ENCODE measurements at places on chromosomes 4 and X.

GRCh38 chr4:150217808-150218207 lies 139.6 kb downstream of the DCLK2 start:
- peak; percentile 58 for DNase-seq

DNA sequence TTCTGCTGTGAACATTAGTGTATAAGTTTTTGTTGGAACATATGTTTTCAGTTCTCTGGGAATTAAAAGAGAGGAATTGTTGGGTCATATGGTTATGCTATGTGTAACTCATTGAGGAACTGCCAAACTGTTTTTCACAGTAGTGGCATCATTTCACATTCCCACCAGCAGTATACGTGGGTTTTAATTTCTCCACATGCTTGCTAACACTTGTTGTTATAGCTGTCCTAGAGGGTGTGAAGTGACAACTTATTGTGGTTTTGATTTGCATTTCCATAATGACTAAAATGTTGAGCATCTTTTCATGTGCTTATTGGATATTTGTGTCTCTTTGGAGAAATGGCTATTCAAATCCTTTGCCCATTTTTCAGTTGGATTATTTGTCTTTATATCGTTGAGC lies 13.7 kb downstream of the APELA start:
- no peak for DNase-seq

GRCh38 chr4:92551616-92552015 lies 247.8 kb downstream of the GRID2 start:
- DNase-seq, result no peak

DNA sequence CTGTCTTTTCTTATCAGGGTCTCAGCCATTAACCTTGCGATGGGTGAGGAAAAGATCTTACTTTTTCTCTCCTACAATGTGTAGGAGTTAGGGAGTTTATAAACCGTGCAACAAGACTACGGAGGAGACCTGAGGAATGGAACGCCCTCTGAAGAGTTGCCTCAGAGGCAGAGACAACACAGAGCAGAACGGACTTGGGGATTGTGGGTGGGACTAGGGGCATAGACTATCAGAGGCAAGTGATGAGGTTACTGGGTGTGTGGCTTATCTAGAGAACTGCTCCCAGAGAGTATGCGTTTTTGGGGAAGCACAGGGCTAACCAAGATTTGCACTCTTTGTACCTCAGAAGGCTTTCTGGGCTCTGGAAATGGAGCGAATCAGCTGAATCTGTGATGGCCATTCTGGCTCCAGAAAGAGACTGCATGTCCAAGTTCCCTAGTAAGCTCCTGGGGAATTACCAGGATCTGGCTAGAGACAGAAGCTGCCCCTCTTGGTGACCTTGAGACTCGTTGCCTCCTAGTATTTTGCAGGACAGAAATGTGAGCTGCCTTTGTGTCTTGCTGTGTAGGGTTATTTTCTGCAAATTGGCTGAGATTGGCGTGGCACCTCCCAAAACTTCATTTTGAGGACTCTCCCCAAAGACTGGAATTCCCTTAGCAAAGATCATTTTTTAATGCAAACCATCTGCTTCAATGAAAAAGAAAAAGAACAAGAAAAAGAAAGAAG lies 118.9 kb downstream of the ARSF start:
- no peak for DNase-seq

- DNase-seq, result no peak
These were observed 19.4 kb downstream of the MTM1 start for GRCh38 chrX:150587585-150588503.

DNA sequence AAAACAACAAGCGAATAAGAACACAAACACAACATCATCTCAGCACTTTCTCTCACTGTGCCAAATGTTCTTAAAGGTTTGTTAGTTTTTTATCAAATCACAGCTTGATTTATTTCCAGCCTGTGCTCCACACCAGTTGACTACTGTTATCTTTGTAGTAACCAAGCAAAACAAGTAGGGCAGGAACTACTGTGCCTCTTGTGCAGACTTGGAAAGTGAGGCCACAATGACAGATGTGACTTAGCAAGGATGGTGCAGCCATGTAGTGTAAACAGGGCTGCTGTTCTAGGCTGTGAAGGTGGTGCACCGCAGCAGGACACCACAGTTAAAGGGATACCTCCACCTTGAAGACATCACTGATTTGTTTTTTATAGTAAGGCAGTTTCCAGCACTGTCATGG lies 170.0 kb downstream of the IL1RAPL1 start:
- no peak for DNase-seq

DNA sequence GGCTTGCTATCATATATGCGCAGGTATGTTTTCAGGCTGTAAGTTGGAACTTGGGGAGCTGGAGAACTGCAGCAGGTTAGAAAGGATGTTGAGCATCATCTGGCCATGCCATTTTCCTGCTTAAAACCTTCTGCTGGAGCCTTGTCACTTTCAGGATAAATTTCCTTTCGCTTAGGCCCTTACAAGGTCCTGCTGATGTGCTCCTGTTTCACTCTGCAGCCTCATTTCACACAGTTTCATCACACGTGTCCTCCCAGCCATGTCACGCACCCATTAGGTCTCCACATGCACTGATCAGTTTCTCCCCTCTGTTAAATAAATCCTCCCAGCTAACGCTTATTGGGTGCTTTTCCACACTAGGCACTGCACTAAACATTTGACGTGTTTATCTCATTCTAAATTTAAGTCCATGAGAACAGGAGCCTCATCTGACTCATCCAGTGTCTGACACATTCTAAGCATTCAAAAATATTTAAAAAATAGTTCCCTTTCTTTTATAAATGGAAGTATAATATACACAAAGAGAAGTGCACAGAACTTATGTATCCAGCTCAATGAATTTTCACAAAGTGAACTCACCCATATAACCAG lies 14.5 kb downstream of the SOD3 start:
- DNase-seq, result no peak

GRCh38 chr4:94363136-94363655 lies 20.6 kb upstream of the HPGDS start:
- no peak for DNase-seq

- DNase-seq, result no peak
These were observed 110.0 kb upstream of the PPARGC1A start for GRCh38 chr4:23999714-24000469.

DNA sequence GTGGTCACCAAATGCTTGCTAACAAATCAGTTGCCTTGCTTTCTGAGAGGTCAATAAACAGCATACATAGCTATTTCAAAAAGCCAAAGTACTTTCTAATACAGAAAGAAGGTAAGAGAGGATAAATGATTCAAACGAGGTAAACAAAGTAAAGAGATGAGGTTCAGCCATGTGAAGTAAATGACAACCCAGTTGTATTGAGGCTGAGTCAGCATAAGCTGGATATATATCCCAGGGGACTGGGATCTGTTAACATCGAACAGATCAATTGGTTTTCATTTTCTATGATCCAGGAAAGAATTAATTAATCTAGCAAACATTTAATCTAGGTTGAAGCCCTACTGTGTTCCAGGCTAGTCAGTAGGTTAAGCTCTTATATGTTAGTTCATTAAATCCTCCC lies 97.3 kb upstream of the GRIA3 start:
- DNase-seq, result no peak

DNA sequence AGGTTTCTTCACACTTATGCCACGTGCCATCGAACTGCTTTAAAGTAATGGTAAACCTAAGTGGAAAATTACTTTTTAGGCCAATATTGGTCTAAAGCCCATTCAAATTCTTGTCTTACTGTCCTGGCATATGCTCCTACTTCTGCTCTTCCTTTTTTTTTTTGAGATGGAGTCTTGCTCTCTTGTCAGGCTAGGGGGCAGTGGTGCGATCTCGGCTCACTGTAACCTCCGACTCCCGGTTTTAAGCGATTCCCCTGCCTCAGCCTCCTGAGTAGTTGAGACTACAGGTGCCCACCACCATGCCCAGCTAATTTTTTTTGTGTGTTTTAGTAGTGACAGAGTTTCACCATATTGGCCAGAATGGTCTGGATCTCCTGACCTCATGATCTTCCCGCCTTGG lies 129.0 kb upstream of the TECRL start:
- no peak for DNase-seq

DNA sequence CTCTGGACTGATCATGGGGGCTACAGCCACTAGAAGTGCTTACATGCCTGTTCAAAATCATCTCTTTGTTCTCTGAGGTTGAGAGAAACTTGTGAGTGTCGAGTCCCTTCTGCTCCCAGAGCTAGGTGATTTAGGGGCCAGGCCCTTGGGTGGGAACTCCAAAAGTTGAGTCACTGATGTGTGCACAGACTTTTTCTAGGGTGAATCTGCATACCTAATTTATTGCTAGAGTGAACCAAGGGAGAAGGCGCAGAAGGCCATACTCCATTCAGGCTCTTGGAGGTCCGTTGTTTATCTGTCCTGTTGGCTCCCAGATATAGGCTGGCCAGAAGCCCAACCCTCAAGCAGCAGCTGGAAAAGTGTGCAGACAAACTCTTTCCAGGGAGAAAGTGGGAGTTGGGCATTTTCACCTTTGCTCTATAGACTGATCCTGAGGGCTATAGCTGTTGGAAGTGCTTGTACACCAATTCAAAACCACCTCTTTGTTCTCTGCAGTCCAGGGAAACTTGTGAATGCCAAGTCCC lies 80.8 kb upstream of the ARX start:
- no peak for DNase-seq

DNA sequence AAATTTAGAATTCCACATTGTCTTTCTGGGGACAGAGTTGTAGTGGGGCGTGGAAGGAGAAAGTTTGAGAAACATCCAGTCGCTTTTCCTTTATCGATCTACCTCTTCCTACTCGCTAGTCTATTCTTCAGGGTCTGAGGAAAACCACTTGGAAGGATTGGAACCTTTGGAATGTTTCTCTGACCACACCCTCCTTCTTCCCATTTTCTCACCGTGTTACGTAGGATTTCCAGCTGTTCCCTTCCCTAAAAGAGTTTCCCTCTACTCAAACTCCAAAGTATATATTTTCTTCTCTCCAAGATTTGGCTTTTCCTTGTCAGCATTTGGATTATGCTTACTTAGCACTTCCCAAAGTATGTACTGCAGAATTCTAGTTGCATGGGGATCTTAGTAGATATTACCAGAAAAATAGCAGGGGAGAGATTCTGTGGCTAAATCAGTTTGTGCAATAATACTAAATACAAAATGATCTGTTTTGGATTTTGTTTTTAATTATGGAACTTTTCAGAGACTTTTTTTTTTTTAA lies 4.9 kb downstream of the ENPEP start:
- no peak for DNase-seq

DNA sequence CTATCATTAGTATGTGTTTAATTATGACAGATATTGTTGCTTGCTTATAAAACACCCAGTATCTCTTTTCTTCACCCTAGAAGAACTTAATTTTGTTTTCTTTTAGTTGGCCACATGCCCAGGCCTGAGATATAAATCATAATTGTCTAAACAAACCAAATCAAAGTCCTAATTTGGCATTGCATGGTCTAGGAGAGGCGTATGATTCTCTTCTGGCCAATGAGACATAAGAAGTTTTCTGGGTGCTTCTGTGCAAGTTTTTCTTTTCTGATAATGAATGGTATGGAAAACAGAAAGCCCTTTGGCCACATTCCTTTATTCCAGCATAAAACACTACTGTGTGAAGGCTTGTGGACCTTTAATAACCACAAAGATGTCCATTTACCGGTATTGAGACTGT lies 192.9 kb upstream of the CTSO start:
- DNase-seq, result no peak

- no peak for DNase-seq
These were observed 100.0 kb upstream of the STX18 start for GRCh38 chr4:4641661-4642495.

GRCh38 chr4:107843391-107843790 lies 18.7 kb downstream of the SGMS2 start:
- no peak for DNase-seq

- no peak for DNase-seq
These were observed 442 bp downstream of the NDUFB11 start for GRCh38 chrX:47143894-47144625.

DNA sequence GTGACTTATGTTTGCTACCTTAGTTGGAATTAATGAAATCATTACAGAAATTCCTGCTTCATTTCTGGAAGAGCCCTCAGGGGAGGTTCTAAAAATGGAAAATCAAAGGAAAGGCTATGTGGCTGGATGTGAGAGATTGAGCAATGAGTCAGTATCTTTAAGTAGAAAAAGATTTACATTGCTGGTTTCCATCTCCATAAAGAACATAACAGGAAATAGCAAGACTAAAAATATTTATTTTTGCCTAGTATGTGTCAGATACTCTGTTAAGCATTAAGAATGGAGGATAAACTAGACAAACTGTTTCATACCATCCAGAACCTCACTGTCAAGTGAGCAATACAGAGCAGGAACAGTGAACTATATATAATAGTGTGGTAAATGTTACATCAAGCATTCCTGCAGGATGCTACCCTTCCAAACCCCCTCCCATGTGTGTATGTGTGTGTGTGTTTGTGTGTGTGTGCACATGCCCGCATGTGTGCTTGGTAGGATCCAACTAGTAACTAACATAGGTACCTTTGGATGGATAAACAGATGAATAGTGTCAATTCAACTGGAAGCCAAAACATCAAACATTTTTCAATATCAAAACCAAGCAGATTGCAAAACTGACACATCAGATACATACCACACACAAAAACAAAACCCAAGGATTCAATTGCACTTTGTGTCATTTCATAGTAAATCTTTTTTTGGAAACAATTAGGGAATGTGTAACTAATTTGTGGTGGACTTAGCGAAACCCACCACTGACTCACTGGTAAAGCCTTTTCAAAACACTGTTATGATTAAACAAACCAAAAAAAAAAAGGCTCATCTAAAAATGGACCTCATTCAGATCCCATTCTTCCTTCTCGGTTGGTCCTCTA lies 223.4 kb downstream of the SHROOM3 start:
- no peak for DNase-seq

DNA sequence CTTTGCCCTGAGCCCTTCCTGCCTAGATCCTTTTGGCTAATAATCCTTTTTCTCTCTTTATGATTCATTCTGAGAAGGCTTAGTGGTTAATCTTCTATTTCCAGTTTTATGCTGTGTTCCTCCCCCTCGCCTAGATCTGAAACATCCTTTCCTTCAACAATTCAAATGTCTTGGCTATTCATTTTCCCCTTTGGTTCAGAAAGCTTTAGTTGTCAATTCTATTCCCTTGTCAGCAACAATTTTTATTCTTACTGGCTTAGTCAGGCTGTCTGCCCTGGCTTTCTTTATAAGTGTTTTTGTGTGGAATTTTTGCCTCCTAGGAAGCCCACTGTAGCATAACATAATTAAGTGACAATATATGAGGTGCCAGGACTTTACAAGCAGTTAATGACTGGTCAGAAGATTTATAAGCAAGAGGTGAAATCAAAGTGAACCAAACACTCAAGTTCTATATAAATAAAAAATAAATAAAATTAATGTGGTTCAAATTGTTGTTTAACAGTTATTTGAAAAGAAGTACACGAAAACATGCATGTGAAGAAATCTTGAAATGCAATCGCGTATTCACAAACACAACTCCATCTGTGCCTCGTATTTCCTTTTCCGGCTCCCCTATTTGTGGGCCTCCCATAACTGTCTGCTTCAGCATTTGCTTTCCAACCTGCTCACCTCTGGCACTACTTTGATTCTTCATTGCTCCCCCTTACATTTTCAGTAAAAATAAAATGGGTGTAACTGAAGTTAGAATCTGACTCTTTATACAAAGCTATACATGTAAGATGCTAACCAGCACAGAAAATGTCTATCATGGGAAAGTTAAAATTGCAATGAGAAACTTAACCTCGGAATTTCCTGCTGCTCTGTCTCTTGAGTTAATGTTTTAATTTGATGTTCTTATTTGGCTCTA lies 235.4 kb downstream of the SPRY1 start:
- DNase-seq, result no peak

- DNase-seq, result no peak
These were observed 96.7 kb downstream of the ITM2A start for GRCh38 chrX:79270401-79270800.

- no peak for DNase-seq
These were observed 15.7 kb downstream of the ZXDB start for GRCh38 chrX:57607295-57608187.

GRCh38 chr4:185179488-185179887 lies 24.3 kb downstream of the CFAP97 start:
- no peak for DNase-seq
